ENCODE measurements at places on chromosomes 11 and 22.

GRCh38 chr22:38674888-38675287 is 6.9 kb upstream of the TOMM22 start:
- DNase-seq, result no peak

GRCh38 chr11:96622026-96622634 is 232.3 kb downstream of the JRKL start:
- no peak for DNase-seq

GRCh38 chr11:27401833-27402316 is 38.9 kb upstream of the CCDC34 start:
- no peak for DNase-seq

DNA sequence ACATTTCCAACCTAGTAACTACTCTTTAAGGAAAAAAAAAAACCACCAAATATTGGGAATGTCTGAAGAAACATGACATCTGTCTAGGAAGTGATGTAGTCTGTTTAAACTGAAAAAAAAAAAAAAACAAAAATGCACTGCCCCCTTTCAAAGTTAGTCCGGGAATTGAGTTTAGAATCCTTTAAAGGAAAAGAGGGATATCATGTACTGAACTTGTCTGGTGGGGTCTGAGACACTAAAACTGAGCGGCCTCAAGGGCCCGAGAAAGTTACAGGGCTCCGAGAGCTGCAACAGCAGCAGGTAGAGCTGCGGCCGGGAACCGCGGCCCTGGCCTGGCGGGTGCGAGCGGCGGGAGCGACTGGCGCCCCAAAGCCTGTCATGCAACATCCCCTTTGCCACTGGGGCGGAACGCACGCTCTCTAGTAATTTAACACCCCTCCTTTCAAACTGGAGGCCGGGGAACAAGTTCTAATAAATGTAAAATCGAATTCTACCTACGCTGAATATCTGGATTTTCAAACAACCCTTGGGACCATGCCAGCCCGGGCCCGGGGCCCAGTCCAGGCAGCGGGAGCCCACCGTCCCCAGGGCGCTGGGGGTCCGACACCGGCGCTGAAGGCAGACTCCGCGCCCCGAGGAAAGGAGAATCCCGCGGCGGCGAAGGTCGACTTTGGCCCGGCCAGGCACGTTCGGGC is 736 bp downstream of the RDX start:
- DNase-seq, result no peak
